Renal pelvis (tissue), 12 donors: ENCODE measurements at places on chromosomes 13 and 19. TPM values are rescaled to one million over a fixed set of nuclear protein-coding genes. Genes with fewer than 3 reads are reported as not detected.

Gene IFNL1
- not detected for polyA plus RNA-seq

Gene GAS6
- polyA plus RNA-seq = 30.4 TPM

Gene KIR3DL1
- not detected for polyA plus RNA-seq

Gene CBY2
- 0.75 TPM for polyA plus RNA-seq

Gene CGB2
- polyA plus RNA-seq = not detected

Gene ERICH4
- 7.5 TPM for polyA plus RNA-seq

Gene RFPL4AL1
- polyA plus RNA-seq = not detected

Gene PEAK3
- polyA plus RNA-seq = 0.12 TPM

Gene TNFSF9
- 0.21 TPM for polyA plus RNA-seq

Gene RFXAP
- 10.1 TPM for polyA plus RNA-seq

Gene SSC5D
- 1.6 TPM for polyA plus RNA-seq

Gene C19orf73
- polyA plus RNA-seq = 1.1 TPM

Gene DNAAF3
- 9.2 TPM for polyA plus RNA-seq

Gene KHSRP
- polyA plus RNA-seq = 362 TPM

Gene CD320
- polyA plus RNA-seq = 48.9 TPM

Gene CLEC4G
- not detected for polyA plus RNA-seq

Gene RABAC1
- 80.8 TPM for polyA plus RNA-seq

Gene ESD
- polyA plus RNA-seq = 226 TPM

Gene S1PR2
- polyA plus RNA-seq = 12.3 TPM

Gene RYR1
- 5.1 TPM for polyA plus RNA-seq

Gene FREM2
- 48.2 TPM for polyA plus RNA-seq

Gene PRSS57
- 0.33 TPM for polyA plus RNA-seq

Gene ATP13A1
- polyA plus RNA-seq = 55.3 TPM

Gene SBK2
- 0.99 TPM for polyA plus RNA-seq

Gene TMEM272
- 0.26 TPM for polyA plus RNA-seq

Gene OVOL3
- polyA plus RNA-seq = 0.26 TPM

Gene C2CD4C
- 2.0 TPM for polyA plus RNA-seq

Gene GAPDHS
- not detected for polyA plus RNA-seq

Gene LILRB3
- 2.4 TPM for polyA plus RNA-seq

Gene FLT1
- polyA plus RNA-seq = 35.1 TPM

Gene OXGR1
- polyA plus RNA-seq = 5.3 TPM

Gene LILRB4
- polyA plus RNA-seq = 1.2 TPM

Gene LINGO3
- polyA plus RNA-seq = not detected

Gene HCN2
- 0.30 TPM for polyA plus RNA-seq

Gene GRK1
- 0.11 TPM for polyA plus RNA-seq

Gene TPTE2
- polyA plus RNA-seq = 0.34 TPM
